HT1080 (cell line): ENCODE measurements at places on chromosomes 12 and 14.

GRCh38 chr12:130993759-130994670 is 40.3 kb downstream of the ADGRD1 start:
- no peak for DNase-seq

- no peak for DNase-seq
Measured at GRCh38 chr12:111764120-111764821, 2.5 kb upstream of the ALDH2 start.

- DNase-seq, result no peak
Measured at GRCh38 chr12:34333337-34333736, 311.0 kb downstream of the ALG10 start.

DNA sequence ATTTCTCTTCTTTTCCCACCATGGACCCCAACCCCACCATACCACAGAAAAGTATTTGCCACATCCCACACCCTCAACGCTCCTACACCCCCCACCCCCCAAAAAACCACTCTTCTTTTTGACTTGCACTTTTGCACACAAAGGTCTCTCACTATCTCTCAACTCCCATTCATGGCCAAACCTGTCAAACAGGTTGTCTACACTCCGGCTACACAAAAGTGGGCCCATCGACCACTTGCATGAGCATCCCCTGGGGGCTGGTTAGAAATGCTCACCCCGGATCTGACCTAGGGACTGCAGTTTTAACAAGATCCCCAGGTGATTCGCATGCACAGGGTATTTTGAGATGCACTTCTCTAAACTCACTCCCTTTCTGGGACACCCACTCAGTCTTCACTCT is 248.2 kb downstream of the DPF3 start:
- no peak for DNase-seq

DNA sequence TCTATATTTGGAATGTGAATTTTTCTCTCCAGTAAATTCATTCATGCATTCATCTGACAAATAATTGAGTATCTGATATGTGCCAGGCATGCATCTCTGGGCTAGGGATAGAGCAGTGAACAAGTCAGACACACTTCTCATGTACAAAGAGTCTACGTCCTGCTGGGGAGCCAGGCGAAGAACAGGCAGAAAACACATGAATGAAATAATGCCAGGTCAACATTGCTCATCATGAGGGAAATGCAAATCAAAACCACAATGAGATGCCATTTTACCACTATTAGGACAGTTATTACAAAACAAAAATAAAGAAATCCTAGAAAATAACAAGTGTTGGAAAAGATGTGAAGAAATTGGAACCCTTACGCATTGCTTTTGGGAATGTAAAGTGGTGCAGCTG is 90.3 kb downstream of the PAX9 start:
- no peak for DNase-seq

- DNase-seq, result peak; percentile 45
Measured at GRCh38 chr12:92424338-92424737, 278.5 kb upstream of the PLEKHG7 start.

DNA sequence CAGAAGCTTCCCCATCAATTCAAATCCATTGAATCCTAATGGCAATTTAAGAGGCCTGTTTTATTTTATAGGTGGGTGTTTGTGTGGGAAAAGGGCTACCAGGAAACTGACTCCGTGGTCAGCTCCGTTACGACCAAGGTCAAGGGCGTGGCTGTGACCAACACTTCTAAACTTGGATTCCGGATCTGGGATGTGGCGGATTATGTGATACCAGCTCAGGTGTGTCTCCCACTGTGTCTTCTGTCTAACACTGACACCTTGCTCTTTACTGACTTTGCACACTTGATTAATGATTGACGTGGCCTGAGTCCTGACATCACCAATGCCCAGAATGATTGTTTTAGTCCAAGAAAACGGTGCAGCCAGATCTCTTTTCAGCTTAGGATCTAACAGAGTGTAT is 7.1 kb downstream of the P2RX4 start:
- no peak for DNase-seq
